ENCODE measurements at places on chromosomes 4 and X.

- DNase-seq = peak; percentile 11
Measured at GRCh38 chrX:7586126-7586525, 256.8 kb upstream of the VCX start.

GRCh38 chr4:175947117-175947722, 118.4 kb upstream of the WDR17 start:
- DNase-seq = peak; percentile 45

DNA sequence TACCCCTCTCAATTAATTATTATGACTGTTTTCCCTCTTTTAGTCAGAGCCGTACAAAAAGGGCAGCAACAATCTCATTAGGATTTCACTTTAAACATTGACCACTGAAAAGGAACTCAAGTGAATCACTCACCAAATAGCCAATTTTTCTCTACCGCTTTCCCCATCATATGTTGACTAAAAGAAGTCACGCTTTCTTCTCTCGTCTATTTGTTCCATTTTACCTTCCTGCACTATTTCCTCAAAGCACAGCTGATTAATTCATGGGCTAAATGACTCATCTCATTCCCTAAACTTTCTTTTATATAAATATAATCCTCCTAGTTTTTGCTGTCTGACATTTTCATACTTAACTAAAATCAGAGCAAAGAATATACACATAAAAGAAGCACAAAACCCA, 8.2 kb downstream of the MID1 start:
- no peak for DNase-seq

DNA sequence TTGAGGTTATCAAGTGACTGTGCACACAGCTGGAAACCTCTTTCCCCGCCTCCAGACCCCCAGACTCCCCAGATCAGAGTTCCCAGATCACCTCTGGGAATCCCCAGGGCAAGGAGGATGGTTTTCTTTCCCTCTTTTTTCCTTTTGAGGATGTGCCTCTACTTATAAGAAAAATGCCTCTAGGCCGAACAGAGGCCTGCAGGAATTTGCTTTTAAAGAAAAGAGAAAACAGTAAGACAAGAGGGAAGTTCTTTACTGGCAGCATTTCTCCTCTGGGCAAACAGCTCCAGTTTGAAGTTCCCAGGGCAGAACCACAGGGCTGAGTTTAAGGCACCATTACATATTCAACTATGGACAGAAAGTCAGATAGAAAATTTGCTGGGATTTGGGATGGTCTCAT, 837.9 kb upstream of the LCORL start:
- DNase-seq = no peak

DNA sequence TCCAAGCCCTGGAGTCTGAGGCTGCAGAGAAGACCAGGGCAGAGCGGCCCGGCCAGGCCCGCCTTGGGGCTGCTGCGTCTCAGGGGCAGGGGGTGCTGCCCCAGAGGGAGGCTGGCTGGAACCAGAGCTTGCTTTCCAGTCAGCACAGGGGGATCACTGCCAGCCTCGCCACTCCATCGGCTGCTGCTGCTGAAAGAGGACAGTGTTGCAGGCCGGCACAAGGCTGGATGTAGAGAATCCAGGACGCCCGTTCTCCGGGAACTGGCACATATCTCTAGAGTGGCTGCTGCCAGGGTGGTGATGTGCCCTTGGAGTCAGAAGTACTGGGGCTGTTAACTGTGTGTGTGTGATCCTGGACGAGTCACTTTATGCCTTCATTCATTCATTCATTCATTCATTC, 31.9 kb upstream of the SORCS2 start:
- DNase-seq = no peak

DNA sequence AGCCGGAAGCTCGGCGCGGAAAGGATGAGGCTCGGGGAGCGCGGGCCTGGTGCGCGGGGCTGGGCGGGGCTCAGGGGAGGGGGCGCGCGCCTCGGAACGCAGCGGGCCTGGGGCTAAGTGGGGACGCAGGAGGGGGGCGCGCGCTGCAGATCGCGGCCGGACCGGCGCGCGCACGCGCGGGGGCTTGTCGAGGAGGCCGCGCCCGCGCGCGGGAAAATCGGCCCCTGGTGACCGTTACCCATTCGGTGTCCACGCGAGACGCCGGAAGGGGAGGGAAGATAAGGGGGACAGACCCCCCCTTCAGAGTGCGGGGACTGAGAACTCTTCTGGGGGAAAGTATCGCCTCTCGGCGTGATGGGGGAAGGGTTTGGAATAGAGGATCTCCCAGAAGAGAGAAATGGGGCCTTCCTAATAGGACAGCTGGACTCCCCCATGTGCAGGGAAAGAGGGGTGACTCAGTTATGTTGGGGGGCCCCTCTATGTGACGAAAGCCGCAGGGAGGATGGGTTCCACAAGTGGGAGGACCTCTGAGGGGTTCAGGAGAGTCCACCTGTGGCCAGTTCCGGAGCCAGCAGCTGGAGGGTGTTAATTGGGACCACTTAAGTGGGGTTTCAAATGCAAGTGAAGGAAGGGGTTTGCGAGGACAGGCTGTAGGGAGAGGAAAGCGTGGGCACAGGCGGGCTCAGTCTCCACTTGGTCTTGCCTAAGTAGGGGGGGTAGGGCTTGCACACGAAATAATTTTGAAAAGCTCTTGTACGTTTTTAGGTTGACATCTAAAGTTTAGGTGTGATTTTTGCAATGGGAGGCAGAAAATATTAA, 584 bp downstream of the SUV39H1 start:
- peak; percentile 5 for DNase-seq

- no peak for DNase-seq
Measured at GRCh38 chr4:182147391-182147790, 95.8 kb upstream of the TENM3 start.

- no peak for DNase-seq
Measured at GRCh38 chrX:137032841-137033773, 688 bp downstream of the GPR101 start.

GRCh38 chrX:116490104-116490503, 27.3 kb upstream of the CT83 start:
- DNase-seq = no peak

DNA sequence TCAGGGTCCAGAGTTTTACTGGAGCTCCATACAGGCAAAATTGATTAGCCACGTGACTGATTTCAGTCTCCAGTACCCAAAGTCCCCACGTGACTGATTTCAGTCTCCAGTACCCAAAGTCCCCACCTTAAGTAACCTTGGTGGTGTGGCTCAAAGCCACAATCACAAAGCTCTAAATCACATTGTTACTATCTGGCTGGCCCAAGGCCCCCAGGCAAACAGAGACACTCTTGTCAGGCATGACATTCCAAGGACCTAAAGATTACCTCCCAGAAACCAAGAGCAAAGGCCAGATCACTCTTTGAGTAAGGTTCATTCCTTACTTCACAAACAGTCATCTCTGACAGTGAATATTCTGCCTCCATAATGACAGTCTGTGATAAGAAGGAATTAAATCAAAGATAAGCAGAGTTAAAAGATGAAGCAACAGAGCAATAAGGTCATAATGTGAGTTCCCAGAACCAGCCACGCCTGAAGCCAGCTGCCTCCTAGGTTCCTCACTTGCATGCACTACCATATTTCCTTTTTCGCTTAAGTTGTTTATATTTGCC, 78.5 kb downstream of the ANXA3 start:
- no peak for DNase-seq

DNA sequence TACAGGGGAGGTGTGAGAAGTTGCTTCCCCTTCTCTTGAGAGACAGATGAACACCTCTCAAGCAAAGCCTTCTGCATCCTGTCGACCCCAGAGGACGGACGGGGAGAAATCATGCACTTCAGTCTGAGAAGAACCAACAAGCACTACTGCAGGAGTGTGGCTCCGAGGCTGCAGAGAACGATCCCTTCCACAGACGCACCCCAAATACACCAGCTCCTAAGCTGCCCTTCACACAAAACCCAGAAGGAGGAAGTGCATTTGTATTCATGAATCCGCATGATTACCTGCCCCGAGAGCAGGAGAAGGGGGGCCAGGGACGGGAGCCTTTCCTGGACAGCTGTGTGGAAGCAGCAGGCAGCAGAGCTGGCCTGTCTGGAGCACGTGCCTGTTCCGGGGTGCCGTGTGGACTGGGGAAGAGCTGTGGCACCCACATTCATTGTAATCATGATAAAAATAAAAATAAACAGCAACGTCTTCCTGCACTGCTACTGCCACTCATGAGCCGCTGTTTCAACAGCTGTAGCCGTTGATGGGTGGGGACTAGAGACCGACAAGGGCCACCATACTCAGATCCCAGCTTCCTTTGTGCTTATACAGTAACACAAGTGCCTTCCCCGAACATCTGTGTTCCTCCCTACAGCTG, 42.9 kb downstream of the ACSL1 start:
- no peak for DNase-seq

DNA sequence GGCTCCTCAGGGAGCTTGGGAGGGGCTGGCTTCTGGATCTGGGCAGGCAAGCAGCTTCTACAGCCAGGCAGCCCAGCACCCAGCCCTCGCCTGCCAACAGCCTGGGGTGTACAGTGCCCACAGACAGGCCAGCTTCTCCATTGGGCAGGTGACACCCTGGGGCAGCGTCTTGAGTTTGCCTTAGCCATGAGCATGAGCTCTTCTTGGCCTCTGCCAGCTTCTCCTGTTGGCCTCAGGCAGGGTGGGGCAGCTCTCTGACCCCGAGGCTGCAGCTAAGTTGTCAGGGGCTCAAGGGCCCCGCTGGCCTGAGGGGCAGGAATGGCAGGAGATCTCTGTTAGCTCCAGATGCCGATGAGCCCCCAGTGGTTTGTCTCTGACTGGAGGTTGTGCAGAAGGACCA, 7.8 kb upstream of the CNGA2 start:
- DNase-seq = no peak

DNA sequence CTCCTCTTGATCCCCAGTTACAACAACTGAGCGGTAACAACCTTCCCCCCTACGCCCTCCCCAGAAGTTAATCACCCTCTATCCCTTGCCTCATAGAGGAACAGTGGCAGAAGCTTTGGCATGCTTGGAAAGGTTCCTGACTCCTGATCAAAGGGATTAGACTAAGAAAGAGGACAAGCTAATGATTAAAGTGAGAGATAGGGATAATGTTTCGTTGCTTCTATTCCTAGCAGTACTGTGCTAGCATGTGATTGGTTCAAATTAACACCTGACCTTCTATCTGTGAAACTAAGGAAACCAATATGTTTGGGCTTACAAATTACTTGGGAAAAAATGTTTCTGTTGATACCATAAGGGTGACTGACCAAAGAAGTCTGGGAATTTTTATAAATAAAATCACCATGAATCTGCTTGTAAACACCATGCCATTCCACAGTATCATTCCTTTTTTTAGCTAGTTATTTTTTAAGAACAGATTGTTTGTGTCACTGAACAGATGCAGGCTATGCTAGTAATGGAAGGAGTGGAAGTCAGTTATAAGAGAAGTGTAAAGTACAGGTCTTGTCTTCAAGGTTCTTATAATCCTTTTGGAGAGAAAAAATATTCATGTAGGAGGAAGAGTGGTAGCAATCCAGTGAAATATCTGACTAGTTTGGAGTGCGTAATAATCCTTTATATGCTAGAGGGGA, 11.3 kb upstream of the ATP1B4 start:
- DNase-seq = no peak

GRCh38 chr4:19300213-19300612, 951.5 kb upstream of the SLIT2 start:
- no peak for DNase-seq

- no peak for DNase-seq
Measured at GRCh38 chr4:137032222-137032621, 500.1 kb downstream of the PCDH18 start.

DNA sequence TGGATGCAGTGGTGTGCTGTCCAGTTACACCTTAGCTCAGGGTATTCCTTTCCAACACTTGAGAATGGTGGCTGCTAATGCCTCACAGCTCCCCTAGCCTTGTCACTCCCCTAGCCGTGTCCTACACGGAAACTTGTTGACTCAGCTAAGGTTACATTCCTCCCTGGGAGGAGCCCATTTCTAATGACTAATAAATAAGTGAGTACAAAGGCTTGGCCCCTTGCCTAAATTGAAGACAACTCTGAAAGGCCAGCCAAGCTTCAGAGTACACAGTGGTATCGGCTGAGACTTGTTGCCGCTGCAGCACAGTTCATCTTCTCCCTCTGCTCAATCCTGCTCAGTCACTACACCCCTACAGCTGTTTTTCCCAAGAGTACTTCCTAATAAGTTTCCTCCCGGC, 21.2 kb upstream of the SLC25A31 start:
- no peak for DNase-seq

DNA sequence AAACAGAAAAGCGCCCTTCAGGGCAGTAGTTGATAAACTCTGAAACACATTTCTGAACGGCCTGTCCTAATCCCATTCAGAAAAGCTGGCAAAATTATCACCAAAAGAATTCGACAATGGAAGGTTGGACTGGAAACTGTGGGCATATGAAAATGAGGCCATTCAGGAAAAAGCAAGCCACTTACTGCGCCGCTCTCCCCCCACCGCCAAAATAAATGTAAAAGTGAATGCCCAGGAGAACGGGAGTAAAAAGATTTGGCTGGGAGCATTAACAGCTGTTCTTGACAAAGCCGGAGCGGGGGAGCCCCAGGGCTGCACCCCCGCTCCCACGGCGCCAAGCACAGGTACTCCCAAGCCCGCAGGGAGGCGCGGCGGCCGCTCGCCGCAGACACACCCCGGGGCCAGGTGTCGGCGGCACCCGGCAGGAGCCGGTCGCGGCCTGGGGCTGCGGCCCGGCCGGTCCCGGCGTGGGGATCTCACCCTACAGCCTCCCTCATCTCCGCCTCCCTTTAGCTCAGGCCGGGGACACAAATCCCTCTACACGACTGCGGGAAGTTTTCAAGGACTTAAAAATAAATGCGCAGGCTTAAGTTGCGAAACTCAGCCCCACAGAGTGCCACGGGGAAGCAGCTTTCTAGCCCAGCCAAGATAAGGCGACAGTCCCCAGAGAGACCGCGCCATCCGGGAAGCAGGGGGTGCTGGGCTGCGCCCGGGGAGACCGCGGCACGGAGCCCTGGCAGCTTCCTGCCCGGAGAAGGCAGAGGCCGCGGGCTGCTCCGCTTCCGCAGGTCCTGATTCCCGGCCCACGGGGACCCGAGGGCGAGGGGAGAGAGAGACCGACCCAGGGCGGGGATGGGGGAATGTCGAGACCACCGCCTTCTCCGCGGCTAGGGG, 593 bp downstream of the SH3RF1 start:
- DNase-seq = peak; percentile 27

GRCh38 chrX:130631011-130631410, 229.2 kb downstream of the RBMX2 start:
- DNase-seq = no peak

GRCh38 chr4:38181286-38181685, 221.1 kb downstream of the PTTG2 start:
- DNase-seq = no peak

DNA sequence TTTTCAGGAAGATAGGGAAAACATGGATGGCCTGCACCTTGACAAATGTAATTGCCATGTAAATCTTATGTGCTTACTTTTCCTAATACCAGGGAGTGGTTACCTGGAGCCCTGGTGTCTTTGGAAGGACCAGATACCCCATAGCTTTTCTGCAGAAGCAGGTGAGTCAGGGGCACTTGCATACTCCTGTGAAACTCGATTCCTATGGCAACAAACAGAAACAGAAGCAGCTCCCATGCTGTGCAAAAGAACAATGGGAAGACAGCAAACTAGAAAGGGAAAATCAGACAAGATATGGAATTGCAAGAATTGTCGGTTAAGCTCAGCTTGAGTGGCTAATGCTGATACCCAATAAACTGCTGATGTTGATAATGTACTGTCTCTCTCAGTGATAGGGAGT, 117.4 kb upstream of the AFF2 start:
- no peak for DNase-seq
